ENCODE measurements at places on chromosomes 4 and X.
A peak's percentile ranks its signal among the peaks of the same experiment; 100 is the strongest.

DNA sequence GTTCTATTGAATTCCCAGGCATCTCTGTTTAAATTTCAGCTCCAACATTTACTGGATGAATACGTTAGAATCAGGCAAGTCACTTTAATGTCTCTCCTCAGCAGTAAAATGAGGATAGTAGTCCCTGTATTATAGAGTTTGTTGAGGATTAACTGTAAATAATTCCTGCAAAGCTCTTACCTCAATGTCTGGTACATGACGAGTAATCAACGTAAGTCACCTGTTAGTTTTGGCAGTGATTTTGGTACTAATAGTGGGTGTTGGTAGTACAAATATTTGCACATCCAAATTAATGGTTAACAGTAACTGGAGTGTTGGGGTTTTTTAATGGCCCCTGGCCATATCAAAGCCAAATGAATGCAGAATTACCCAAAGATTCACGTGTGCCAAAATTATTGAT is 189.8 kb upstream of the GALNT7 start:
- DNase-seq: no peak

GRCh38 chr4:158032733-158033415 is 140.0 kb downstream of the GASK1B start:
- no peak for DNase-seq

- no peak for DNase-seq
Measured at GRCh38 chr4:96103086-96103485, 263.2 kb downstream of the PDHA2 start.

- no peak for DNase-seq
Measured at GRCh38 chr4:99025506-99025905, 30.0 kb downstream of the METAP1 start.

DNA sequence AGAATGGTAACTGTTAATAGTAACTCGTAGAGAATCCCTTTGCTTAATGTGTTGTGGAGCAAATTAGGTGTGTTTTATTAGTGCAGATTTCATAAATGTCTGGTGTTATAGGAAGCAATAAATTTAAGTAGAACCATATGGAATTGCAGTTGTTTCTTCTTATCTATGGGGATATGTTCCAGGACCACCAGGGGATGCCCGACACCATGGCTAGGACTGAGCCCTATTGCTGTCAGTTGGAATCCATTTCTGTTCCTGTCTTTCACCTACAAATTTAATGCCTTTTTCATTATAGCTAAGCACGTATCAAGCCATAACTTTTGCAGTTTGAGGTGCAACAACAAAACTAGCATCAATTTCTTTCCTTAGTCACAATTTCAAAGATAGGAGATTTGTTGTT is 72.5 kb downstream of the DDIT4L start:
- no peak for DNase-seq

DNA sequence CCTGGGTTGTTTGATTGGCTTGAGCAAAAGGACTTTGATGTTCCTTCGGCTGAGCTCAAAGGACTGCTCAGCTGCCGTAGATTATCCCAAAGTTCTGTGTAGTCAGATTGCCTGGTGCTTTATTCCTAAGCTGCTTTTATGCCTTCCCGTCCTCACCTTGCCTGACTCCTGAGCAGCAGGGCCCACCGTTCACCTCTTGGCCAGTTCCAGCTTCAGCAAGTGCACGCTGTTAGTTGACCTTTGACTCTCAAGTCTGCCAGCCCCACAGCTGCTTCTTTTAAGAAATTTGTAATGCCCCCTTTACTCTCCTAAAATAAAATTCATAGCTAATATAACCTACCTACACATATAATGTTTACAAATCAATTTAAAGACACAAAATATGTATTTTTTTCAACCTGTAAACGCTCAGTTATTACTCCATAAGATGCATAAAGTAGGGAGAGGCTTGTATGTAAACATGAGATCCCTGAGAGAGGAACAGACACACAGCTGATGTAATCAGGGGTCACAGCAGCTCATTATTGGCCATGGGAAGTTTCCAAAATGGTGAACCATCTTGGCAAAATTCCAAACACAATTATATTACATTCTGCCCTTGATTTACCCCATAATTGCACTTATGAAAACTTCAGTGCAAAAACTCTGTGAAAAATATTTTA is 28.6 kb downstream of the UCHL1 start:
- DNase-seq: no peak

- DNase-seq: no peak
Measured at GRCh38 chr4:79177388-79177787, 148.5 kb downstream of the NAA11 start.

- peak; percentile 26 for DNase-seq
Measured at GRCh38 chr4:60780874-60781273, 419.3 kb upstream of the ADGRL3 start.
